Stimulated activated CD8-positive, alpha-beta memory T cell treated with anti-CD3 and anti-CD28 coated beads, Interleukin-4, amount 100 ng/mL, for 48 hours (primary cell): ENCODE measurements at places on chromosomes 2 and 18.
A peak's percentile ranks its signal among the peaks of the same experiment; 100 is the strongest.

DNA sequence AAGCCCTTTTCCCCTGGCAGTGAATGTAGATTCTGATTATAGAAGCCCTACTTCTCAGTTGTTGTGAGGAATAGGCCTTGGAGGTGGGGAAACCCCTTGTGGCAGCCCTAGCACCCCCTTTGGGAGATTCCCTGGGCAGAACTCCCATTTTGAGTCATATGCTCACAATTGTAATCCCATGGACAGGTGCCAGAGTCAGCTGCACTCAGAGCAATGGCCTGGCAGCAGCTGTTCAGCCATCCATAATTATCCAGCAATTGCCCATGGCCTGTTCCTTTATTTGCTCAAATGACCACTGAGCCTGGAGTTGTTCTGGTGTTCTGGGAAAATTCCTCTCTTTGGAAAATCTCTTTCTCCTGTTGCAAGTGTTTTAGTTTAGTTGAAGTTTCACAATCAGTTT lies 71.7 kb downstream of the PTRHD1 start:
- no peak for DNase-seq

DNA sequence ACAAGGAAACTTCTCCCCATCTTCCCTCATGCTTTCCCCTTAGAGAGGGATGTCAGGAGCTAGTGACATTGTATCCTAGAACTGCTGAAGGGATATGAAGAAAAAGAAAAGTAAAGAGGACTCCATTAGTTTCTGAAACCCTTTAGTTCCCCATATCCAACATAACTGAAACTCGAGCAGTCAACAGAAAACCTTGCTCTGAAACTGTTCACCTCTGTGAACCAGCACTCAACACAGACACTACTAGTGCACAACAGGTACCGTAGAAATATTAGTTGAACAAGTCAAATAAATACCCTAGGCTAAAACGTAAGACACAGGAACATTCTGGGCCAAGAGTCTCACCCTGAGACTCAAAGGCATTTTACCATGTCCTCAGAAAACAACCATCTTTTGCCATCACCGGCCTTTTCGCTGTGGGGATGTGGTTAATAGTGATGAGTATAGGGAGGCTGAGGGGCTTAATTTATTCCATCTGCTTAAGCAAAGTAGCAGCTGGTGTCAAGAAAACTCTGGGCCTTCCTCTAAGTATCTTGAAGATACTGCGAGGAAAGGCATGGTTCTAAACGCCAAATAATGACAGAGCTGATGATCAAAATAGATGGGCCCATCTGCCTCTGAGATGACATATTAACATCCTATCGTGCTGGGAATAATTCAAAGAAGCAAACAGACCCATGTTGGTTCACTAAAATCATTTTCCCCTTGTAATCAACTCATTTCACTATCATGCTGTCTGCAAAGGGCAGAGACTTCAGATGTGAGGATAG lies 156.8 kb downstream of the STK39 start:
- no peak for DNase-seq

GRCh38 chr2:20496942-20497341 lies 50.1 kb downstream of the RHOB start:
- no peak for DNase-seq

DNA sequence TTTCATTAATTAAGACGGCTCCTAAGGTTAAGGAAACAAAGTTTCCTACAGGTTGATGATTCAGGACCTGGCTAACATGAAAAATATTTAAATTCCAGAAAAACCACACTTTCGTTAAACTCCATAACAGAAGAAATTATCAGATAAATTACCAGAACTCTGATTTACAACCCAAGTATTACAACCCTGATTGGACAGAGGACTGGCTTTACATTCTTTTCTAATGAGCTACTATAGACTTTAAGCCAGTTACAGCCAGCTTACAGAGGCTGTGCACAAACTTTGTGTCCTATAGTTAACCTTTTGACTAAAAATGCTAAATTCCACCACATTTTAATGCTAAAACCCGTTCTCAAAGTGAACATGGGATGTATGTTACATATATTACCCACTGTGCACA lies 458.6 kb downstream of the KCNJ3 start:
- DNase-seq, result no peak

DNA sequence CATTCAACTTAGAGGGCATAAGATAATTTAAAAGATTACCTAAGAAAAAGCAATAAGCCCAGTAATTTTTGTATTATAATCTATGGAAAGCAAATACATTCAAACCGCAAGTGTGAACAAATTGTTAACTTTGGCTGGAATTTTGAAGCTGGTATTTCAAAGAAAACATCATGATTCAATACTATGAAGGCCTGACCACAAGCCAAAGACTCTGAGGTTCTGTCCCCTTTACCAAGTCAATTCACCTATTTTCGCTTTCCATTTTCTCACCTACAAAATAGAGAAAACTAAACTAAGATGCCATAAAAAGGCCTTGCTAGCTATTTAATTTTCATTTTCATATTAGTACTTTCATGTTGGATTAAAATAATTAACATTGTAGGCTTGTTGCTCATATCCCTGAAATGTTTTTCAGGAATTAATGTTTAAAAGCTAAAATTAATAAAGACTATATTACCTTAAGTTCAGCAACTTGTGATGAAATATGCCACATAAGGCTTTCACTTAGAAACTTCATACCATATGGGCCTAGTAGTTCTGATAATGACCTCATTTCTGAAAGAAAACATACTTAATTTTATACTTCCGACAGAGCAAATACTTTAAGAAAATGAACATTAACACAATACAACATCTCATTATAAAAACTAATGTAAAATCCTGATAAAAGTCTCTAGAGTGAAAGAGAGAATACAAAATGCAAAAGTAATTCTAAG lies 85.7 kb upstream of the FRZB start:
- no peak for DNase-seq

DNA sequence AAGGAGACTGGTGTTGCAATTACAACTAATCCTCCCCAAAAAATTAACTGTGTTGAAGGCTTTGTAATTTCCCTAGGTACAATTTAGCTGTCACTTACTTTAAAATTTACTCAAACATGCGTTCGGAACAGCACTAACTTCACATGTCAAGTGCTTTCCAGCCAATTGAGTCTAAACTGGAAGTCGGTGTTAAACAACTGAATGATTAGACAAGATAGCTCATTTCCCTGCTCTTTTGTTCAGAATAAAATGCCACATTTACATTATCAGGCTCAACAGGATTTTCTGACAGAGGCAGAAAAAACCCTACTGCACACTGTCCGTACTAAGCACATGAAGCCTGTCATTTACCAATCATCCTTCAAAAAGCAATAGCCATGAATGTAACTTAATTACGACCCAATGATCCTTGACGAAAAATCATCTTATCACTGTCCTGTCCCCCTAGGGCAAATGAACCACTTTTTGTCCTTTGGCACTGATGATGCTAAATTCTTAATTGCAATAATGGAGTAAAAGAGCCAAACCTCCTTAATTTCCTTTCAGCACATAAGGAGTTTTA lies 56.0 kb downstream of the LRPPRC start:
- no peak for DNase-seq

DNA sequence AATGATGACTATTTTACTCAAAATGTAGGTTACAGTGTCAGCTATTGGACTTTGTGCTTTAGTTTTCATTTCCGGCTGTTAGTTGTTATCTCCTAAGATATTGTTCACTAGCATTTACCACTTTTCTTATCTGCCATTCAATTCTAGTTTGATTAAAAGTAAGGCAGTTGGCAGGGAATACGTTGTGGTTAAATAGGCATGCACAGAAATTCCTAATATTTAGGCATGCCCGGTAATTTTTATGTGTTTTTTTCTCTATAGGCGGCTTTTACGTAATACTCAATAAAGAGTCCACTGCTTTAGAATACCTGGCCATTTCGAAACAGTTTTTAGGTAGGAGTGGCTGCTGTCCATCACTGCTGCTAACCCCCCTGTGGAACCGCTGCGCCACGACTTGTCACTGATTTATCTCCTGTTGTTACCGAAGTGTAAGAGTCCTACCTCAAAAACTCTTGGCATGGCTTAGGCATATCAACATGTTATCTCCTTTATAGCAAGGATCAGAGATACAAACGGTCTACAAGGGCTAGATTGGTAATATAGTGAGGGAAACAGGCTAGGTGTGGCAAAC lies 39.5 kb downstream of the BABAM2 start:
- DNase-seq, result no peak

DNA sequence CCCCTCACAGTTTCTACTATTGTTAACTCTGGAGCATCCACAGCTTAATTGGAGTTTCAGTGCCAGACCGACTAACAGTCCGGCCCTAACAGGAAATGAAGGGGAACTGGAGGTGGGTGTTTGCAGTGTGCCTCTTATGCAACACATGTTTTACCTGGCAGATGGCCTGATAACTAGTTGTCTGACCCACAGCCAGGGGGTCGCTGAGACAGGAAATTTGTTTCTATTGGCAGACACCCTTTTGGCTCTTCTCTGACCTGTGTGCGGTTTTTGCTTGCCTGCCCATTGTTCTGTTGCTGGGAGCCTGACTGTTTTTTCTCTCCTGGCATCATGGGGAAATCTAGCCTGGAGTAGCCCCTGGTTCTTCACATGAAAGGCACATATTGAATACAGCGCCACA lies 1329.8 kb downstream of the DSC3 start:
- no peak for DNase-seq

GRCh38 chr2:132678483-132678882 lies 8.5 kb upstream of the LYPD1 start:
- DNase-seq, result no peak

DNA sequence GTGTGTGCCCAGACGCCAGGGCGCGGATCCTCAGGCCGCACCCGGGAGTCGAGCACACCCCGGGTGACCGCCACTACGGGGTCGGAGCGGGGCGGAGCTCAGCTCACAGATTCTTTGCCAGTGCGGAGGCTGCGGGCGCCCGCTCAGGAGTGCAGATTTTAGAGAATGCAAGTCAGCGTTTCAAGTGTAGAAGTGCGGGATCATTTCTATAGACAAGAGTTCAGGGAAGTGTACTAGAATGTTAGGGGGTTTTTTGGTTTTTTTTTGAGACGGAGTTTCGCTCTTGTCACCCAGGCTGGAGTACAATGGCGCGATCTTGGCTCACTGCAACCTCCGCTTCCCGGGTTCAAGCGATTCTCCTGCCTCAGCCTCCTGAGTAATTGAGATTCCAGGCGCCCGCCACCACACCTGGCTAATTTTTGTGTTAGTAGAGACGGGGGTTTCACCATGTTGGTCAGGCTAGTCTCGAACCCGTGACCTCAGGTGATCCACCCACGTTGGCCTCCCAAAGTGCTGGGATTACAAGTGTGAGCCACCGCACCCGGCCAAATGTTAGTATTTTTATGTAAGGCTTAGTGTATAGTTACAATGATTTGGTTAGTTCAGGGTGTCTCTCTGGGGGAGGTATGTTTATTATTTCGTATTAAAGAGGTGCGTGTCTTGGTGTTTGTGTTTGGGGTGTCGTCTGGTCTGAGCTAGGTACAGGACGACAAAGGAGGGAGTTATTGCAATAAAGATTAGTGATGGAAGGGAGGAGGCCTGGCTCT lies 619 bp upstream of the FAM168B start:
- peak; percentile 55 for DNase-seq
